ENCODE measurements at places on chromosomes 5 and 9.

- no peak for DNase-seq
These were observed 44.9 kb downstream of the NKD2 start for GRCh38 chr5:1053391-1054017.

DNA sequence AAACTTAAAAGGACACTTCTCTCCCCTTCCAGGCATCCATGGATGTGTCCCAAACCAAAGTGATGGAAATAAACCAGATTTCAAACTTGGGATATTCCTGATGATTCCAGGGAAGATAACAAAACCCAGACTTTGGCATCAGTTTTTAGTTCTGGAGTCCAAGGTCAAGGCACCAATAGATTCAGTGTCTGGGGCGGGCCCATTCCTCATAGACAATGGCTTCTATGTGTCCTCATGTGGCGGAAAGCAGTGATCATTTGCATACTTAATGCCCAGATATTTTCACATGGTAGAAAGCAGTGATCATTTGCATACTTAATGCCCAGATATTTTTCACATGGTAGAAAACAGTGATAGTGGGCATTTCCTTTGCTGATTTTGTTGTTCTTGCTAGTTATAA lies 151.4 kb upstream of the DAP start:
- DNase-seq: no peak

DNA sequence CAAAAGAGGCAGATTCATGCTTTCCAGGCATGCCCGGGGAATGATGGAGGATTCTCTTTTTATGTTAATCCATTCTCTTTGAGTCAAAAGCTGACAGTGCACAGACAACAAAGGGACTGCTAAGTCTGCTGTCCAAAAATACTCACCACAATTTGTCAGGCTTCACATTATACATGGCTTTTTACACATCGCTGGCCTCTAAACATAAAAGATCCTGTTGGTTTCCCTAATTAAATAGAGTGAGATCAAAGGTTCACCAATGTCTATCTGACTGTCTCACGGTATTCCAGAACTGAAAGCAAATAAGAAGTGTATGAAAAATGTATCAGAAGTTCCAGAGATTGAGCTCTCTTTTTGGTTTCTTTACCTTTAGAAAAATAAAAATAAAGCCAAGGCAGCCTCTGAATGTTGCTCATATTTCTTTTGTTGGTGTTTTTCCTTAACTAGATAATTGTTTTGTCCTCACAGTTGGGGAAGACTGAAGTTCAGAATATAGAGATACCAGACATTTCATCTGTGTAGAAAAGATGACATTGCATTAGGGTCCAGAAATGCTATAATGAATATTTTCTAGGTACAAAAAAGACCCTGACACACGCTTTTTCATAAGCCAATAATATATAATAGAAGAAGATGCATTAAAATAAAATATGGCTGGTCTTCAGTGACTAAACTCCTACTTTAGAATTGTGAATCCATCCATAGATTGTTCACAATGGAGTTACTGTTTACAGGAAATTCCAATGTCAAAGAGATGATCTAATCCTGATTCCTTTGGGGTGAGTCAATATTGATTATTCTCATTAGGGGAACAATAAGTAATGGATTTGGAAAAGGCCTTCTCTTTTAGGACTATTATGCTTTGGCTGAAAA lies 688.2 kb upstream of the CDH6 start:
- no peak for DNase-seq

DNA sequence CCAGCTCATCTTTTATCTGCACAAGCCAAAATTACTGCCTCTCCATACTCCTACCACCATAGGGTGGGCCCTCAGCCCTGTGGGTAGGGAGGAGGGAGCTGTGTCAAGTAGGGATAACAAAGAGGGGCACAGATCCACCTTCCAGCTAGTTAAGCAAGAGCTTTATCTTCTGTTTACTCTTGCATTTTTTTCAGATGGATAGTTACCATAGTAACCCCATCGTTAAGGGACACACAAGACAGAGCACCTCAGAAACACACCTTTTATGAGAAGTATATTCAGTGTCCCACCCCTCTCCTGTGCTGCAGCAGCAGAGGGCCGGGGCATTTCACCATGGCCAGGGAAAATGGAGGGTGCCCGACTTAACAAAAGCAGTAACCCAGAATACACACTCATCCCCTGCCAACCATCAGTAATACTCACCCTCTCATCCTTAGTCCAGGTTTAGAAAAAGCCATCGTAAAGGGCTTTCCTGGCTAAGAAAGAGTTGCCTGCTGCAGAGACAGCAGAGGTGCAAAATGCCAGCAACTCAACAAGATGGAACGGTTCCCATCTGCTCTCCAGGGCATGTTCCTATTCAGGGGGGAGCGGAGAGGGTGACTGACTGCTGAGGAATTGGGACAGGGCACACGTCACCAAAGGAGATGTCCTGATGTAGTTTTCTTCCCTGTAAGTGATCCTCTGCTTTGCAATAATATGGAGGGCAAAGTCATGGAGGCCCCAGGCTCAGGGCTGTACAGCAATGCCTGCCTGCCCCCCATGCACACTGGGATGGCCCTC lies 25.1 kb downstream of the MACROH2A1 start:
- DNase-seq: no peak

DNA sequence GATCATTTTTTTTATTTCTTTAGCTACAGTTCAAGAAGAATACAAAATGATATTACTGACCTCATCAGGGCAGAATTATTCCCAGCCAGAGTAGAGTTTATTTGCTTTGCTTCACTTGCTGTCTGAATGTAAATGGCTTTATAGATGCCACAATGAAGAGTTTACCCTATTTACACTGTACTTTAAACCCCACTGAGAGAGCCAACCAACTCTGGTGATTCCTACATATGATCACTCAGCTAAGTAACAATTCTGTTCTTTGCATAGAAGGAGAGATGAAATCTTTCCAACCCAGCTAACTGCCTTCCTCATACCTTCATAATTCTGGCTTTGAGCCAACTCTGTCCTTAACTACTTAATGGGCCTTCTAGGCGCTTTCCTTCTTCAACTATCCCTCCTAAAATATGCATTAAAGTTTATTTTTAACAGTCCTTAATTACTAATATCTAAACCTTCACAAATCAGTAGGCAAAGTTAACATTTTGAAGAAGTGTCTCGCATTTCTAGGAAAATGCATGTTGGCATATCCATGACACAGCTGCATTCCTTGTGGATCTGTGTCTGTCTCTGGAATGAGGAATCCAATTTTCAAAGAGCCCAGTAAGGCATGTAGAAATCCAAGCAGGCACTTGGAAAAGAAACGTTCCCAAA lies 284.8 kb upstream of the GRAMD2B start:
- DNase-seq: no peak

DNA sequence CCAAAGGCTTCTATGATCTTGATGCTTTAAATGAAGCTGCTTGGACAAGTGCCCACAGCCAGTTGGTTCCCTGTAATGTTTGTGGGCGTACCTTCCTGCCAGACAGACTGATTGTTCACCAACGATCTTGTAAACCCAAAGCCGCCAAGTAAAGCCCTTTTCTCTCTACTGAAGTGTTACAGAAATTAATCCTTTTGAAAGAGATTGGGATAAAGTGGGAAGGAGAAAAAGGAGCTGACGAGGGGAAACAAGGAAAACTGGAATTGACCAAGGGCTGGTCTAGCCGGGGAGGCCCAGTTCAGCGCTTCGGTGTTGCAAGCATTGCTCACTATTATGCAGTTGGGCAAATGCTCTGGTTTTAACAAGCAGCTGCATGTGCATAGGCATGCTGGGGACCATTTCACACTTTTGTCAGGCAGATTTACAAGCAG lies 53.2 kb downstream of the ZNF474 start:
- DNase-seq: peak; percentile 40

DNA sequence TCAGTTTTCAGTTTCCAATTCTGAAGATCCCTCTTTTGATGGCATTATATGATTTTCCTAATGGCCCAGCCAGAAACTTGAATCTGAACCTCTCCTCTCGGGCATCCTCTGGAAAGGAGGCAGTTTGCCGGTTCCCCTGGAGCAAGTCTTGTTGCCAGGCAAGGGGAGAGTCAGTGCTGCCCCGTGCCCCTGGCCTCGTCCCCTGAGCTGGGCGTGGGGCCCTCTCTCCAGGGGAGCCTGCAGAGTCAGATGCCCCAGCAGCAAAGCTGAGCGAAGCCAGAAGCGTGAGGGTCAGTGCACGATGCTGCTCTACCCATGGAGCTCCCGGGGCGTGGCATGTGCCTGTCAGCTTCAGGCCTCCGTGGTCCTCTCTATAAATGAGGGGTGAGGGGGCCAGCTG lies 14.0 kb downstream of the OLFM1 start:
- DNase-seq: no peak

- DNase-seq: no peak
These were observed 312.0 kb upstream of the EDIL3 start for GRCh38 chr5:84696651-84697050.

DNA sequence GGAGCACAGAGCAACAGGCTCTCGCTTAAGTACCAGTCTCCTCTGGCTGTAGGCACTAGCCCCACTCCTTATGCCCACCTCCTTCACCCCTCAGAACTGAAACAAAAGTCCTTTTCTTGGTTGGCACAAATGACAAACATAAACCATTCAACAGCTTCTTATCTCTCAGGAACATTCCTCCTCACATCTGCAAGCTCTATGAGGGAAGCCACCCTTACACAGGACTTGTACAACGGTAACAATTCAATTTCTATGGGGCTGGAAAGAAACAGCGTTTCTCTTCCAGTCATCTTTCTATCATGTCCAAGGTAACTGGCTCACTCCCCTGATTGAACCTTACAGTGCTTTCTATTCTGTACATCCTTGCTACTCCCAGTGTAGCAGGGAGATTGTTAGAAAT lies 74.1 kb downstream of the CSF2 start:
- no peak for DNase-seq

- DNase-seq: no peak
These were observed 15.2 kb downstream of the GBGT1 start for GRCh38 chr9:133148199-133149129.

- DNase-seq: no peak
These were observed 76.9 kb upstream of the IL17B start for GRCh38 chr5:149455889-149456409.

- peak; percentile 32 for DNase-seq
These were observed 58.8 kb downstream of the SLC1A1 start for GRCh38 chr9:4548811-4549725.

DNA sequence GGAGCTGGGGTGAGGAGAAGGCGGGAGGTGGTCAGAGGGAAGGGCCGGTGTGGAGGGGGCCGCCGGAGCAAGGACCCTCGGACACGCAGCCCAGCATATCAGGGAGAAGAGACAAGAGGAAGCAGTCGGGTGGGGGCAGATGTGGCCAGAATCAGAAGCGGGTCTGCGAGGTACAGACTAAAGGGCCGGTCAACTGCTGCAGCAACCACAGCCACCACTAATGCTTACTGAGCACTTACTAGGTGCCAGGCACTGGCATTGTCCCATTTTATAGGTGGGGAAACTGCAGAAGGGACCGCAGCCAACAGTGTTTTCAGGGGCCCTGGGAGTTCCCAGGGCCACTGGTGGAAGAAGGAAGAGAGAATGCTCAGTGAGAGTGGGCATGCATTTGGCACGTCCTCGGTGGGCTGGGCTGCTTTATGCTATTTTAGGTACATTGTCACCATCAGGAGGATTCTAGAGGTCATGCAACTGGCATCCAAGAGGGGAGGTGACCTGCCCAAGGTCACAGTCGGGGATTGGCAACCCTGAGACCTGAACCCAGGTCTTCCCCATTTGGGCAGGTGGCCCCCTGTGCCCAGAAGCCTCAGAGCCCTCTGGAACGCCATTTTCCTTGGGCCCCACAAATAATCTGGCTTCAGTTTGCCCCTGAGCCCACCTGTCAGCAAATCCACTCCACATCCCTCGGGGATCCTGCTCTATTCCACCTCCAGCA lies 53.4 kb downstream of the DUSP1 start:
- DNase-seq: no peak

- DNase-seq: no peak
These were observed 29.7 kb downstream of the MEGF10 start for GRCh38 chr5:127320032-127320965.

GRCh38 chr9:98168941-98169488 lies 23.4 kb downstream of the CORO2A start:
- DNase-seq: peak; percentile 46

GRCh38 chr9:127817881-127818434 lies 15.3 kb downstream of the FPGS start:
- DNase-seq: no peak

GRCh38 chr9:79573412-79573923 lies 1.7 kb downstream of the TLE4 start:
- no peak for DNase-seq

DNA sequence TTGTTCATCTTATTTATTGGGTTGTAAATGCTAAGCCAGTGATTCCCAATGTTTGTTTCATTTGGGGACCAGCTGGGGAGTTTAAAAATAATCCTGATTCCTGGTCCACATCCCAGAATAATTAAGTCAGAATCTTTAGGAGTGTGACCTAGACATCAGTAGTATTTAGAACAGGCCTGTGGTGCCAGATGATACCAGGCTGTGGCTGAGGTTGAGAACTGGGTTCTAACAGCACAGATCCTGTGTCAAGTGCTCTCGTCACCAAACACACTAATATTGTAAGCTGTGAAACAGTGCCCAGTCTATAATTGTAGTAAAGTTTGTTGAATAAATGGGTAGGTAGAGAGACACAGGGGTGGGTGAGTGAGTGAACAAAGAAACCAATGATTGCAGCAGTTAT lies 172.1 kb upstream of the PPP1R2B start:
- DNase-seq: no peak

- no peak for DNase-seq
These were observed 16.1 kb downstream of the LIFR start for GRCh38 chr5:38540314-38540713.

DNA sequence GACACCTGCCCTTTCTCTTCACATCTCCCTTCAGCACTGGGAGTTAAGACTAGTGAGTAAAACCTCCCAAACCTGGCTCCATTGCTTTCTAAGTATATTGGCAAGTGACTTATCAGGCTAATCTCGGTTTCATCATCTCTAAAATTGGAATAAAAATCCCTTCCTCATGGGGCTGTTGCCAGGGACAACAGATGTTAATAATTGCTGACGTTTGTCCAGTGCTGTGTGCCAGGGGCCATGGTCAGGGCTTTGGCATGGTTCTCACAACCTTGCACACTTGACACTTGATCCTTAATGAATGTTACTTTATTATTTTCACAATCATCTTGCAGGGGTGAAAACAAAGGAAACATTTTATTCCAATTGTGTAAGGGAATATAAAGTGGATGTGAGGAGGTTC lies 1262.0 kb upstream of the WWC1 start:
- no peak for DNase-seq

DNA sequence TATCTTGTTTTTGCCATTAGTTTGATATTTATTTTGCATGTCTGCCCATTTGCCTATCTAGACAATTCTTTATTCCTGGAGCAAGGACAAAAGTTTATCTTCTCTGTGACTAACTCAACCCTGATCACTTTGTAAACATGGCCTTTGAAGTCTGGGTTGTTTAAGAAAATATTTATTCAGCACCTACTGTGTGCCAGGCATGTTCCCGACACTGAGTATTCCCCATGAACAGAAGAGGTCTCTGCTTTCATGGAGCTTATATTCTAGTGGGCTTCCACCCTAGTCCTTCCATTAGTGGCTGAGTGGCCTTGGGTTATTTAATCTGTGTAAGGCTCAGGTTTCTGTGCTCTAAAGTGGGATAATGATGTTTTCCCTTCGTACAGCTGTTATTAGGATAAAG lies 49.7 kb downstream of the SEMA6A start:
- DNase-seq: no peak

GRCh38 chr9:14347406-14348122 lies 33.6 kb upstream of the NFIB start:
- DNase-seq: no peak

Data from NT2/D1 (cell line).